ENCODE measurements at places on chromosomes 4 and X. TPM values are rescaled to one million over a fixed set of nuclear protein-coding genes. Genes with fewer than 3 reads are reported as not detected.

Gene IL15
- total RNA-seq: 0.21 TPM

Gene CLIC2
- 1.7 TPM for total RNA-seq

Gene COL4A5
- 0.96 TPM for total RNA-seq

Gene GPAT3
- total RNA-seq: 0.74 TPM

Gene TCP11X2
- total RNA-seq: not detected

Gene MID1
- total RNA-seq: 5.6 TPM

Gene CXCL5
- not detected for total RNA-seq

Gene COQ2
- total RNA-seq: 15.3 TPM

Gene GAGE12J
- total RNA-seq: not detected

DNA sequence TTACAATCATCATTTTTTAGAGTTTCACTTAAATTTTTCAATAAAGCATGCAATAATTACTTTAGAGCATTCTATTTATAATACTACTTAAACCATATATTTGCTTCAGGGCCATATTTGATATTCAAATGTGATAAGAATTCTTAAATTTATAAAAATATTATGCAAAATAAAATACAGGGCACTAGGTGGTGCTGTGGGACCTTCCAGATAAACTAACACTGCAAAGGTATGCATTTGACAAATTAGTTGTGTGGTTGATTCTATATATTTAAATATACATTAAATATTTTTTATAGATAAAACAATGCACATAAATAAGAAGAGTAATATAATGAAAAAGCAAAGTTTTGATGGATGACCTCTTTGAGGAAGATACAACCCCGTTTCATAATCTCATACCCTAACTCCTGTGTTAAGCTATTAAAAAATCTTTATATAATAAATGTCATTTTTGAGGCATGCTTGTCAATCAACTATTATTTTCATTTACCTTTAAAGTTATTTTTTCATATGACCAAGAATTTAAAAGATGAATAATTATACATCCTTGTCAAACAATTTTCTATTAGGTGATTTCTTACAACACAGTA lies 128.4 kb downstream of the REELD1 start:
- DNase-seq: peak; percentile 77

DNA sequence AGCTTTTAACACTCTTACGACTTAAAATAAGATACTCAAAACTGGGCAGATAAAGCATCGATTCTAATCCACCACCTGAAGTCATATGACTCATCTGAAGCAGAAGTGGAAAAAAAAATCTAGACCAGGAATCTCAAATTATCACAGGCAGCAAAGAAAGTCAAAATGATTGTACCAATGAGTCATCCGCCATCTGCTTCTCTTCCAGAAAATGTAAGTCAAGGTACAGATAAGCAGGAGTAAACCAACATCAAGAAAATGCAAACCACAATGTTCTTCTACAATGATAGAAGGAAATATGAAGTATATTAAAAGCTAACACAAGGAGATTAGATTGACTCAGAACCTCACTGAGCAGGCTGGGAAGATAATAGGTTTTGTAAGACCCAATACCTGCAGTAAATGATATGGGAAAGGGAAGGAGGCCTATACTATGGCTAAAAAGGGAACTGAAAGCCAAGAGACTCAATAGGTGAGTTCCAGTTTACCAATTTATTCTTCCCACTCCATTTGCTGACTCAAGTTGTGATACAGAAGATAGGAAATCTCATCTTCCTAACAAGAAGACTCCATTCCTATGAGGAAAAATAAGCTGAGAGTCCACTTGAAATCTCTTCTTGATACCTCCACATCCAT lies 88.4 kb upstream of the TET2 start:
- no peak for DNase-seq

DNA sequence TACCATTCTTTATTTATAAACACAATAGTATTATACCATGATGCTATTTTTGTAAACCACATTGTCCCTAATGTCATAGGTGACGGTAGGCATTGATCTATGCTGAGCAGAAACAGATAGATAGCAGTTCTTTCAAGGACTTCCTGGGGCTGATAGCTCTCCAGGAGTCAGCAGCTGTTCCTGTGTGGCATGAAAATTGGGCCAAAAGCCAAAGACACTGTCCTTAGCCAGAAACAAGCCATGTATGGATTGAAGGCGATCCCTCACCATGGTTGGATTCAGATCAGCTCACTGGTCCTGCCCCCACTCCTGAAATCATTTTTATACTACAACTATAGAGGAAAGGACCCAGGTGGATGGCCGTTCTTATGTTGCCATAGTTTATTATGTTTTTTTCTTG lies 53.6 kb downstream of the DDX60 start:
- DNase-seq: no peak

DNA sequence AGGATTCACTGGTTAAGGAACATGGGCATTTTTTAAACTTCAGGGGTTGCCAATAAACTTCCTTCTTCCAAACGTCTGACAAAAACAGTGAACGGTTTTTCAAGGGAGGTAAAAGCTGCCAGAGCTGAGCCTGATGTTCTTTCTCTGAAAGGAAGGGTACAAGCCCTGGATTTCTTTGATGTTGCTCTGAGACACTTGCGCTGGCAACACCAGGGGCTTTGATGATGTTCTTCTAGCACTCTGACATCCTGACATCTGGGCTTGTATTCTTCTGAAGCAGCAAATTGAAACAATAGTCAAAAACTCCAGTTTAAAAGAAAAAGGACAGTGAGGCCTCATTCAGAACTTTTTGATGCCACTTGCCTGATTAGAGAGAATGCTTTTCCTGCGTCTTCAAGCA lies 11.8 kb downstream of the FTHL17 start:
- no peak for DNase-seq

DNA sequence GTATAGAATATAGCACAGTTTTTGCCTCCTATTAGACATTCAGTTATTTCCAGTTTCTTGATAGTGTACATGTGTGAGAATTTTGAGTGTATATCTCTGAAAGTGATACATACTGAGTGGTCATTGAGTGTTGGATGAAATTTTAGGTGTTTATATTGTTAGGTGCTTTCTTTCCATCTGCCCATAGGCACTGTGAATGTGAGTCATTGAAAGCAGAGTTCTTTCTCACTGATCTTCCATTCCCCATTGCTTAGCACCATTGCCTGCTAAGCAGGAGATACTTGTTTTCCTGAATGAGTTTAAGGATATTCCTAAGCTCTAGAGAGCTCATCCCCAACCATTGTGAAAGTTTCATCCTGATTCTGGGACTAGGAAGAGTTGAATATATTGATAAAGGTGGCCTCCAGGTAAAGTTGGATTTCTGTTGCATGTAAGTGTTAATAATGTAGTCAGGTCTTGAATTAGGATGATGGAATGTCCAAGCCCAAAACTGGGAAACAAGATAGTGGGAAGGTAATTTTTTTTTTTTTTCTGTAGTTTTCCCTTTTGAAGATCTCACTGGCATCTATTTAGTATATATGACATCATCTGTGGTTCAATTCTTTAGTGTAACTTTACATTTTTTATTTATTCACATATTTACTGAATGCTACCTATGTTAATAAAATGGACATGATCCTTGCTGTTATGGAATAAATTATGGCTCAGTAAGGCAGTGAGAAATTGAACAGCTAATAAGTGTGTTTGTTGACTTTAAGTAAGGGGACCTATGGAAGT lies 22.1 kb downstream of the UBE2K start:
- DNase-seq: no peak

- no peak for DNase-seq
Measured at GRCh38 chr4:66628146-66628545, 917.2 kb downstream of the CENPC start.

- peak; percentile 77 for DNase-seq
Measured at GRCh38 chr4:155906554-155907247, 3.2 kb downstream of the TDO2 start.

GRCh38 chrX:17986440-17986839 lies 125.3 kb upstream of the RAI2 start:
- DNase-seq: no peak

DNA sequence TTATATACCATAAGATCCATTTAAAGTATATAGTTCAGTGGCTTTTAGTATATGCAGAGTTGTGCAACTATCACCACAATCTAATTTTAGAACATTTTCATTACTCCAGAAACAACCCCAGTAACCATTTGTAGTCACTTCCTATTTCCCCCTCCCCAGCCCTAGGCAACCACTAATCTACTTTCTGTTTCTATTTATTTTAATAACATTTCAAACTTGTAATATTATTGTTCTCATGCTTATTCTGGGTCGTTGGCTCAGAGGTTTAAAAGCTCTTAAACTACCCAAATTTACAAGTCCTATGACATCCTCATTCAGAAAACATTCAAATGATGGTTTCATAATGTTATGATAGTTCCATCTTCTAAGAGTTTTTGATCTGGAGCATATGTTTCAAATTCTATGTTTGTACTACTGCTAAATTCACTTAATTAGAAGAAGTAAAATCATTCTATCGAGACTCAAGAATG lies 18.4 kb downstream of the XIAP start:
- DNase-seq: no peak

DNA sequence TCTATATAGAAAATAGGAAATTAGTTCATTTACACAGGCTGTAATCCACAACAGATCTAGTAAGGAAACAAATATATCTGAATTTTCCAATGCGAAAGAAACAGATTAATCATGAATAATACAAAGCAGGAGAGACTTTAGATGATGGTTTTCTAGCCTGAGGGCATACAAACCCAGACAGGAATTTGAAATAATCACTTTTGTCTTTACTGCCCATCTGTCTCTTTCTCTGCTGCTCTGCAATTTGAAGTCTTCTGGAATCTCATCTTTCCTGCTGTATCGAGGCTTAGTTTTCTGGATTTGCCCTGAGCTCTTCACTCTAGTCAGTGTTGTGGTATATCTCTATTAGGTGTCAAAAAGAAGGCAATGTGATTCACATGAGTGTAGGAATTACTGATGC lies 711.8 kb upstream of the FAM241A start:
- DNase-seq: no peak

- DNase-seq: no peak
Measured at GRCh38 chr4:87054900-87055299, 120.1 kb downstream of the AFF1 start.

GRCh38 chr4:128565565-128566186 lies 243.8 kb upstream of the JADE1 start:
- peak; percentile 51 for DNase-seq

DNA sequence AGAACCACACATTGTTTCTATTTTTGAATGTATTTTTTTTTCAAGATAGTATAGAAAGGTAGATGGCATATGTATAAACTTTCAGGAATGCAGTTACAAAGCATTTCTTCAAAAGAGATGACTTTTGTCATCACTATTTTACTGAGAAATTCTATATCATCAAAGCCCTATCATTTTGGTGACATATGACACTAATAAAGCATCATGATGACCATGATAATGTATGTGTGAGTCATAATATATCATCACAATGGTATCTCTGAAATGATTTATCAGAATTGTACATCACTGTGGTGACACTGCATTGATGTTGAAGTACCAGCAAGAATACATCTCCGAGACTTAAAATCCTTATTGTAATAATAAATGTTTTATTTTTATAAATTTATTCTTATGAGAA lies 1740.8 kb downstream of the PCDH7 start:
- no peak for DNase-seq

GRCh38 chrX:94361241-94361640 lies 687.2 kb downstream of the FAM133A start:
- DNase-seq: no peak

GRCh38 chr4:3218824-3219760 lies 29.9 kb upstream of the MSANTD1 start:
- DNase-seq: no peak

DNA sequence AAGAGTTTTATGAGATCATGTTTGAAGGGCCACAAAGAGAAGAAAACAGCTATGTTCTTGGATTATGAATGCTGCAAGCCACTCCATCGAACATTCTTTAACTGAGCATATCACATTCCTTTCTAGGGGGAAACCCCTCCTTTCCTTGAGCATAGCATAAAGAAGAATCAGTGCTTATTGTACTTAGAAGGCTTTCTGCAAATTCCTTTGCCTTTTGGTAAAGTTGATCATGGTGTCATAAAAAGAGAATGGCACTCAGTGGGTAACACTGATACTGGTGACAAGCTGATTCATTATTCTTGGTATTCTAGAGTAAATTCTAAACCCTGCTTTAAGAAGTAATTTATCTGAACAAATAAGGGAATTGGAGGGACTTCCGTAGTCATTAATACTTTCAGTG lies 88.5 kb upstream of the GPR34 start:
- DNase-seq: peak; percentile 59

DNA sequence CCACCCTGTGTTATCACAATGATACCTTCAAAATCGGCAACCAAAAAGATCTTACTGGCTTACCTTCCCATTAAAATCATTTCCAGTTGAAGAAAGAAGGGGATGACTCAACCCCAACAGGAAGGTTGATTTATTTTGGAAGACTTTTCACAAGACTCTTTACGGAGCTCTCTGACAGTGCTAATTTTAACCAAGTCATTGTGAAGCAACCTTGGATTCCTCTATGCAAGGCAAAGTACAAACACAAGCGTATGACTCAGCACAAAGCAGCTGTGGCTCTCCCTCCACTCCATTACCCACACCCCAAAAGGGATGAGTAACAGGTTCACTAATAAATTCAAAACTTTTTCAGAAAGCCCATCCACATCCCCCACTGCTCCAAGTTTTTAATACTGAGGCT lies 213.8 kb upstream of the FGF13 start:
- peak; percentile 66 for DNase-seq

- no peak for DNase-seq
Measured at GRCh38 chr4:159460371-159460770, 357.5 kb downstream of the RAPGEF2 start.

DNA sequence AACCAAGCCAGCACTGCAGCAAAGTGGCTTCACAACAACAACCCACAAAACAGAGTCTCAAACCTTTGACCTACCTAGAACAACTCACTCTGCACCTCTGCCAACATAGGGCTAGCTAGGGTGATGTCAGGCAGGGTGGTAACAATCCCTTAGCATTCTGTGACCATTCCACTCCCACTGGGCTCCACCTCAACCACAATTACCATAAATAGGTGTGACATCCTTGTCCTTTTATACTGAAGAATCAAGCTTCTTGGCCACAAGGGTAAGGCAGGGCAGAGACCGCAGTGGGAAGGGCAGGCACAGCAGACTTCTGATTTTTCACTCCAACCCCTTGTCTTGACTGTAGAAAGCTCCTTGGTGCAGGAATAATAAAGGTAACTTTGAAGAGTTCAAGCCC lies 795.4 kb upstream of the DIAPH2 start:
- no peak for DNase-seq

DNA sequence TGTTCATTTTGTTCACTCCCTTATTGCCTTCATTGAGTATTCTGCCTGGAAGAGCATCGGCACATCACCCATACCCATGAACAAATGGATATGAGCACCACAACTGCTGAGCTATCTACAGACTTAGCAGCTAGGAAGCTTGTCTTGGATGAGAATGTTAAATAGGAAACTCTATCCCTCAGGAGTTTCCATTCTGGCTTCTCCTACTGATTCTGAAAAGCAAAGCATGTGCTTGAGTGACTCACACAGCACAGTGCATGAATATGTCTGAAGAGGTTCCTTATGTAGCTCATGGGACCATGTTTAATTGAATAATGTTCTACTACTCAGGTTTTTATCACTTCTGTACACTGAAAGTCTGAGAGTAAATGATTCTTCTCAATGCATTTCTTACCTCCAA lies 57.3 kb upstream of the MXRA5 start:
- no peak for DNase-seq

GRCh38 chrX:23902419-23902818 lies 5.3 kb downstream of the APOO start:
- peak; percentile 76 for DNase-seq

Data from A673 (cell line).